ENCODE measurements at places on chromosomes 7 and 10.

- no peak for DNase-seq
- no peak overlapping the region for H3K4me3 ChIP-seq
- peak overlapping the region; percentile 1 for H3K27ac ChIP-seq
- H3K4me1 ChIP-seq = peaks cover 82% of the 10 kb centered on the region
- peaks cover 12% of the 10 kb centered on the region for H3K36me3 ChIP-seq
- no peaks in the 10 kb centered on the region for H3K27me3 ChIP-seq
Measured at GRCh38 chr7:77548206-77548605, 11.1 kb downstream of the PTPN12 start.

DNA sequence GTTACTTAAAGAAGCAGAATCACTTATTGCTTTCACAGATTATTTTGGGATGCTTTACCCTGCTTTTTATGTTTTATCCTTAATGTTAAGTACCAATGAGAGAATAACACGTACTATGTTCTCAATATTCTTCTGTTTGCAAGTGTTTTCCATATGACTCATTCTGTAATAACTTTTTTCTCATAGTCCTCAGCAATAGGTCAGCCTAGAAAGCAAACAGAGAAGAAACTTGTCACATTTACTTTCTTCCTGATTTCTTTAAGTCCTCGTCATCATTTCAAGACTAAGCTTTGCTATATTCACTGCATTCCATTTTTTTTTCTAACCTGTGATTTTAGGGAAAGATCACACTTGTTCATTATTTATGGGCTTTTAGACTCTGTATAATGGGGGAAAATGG lies 6.8 kb upstream of the AGR2 start:
- peak overlapping the region; percentile 70 for H3K27ac ChIP-seq
- peaks cover 13% of the 10 kb centered on the region for H3K4me1 ChIP-seq
- no peaks in the 10 kb centered on the region for H3K36me3 ChIP-seq
- H3K4me3 ChIP-seq = peak overlapping the region; percentile 7
- no peaks in the 10 kb centered on the region for H3K27me3 ChIP-seq

DNA sequence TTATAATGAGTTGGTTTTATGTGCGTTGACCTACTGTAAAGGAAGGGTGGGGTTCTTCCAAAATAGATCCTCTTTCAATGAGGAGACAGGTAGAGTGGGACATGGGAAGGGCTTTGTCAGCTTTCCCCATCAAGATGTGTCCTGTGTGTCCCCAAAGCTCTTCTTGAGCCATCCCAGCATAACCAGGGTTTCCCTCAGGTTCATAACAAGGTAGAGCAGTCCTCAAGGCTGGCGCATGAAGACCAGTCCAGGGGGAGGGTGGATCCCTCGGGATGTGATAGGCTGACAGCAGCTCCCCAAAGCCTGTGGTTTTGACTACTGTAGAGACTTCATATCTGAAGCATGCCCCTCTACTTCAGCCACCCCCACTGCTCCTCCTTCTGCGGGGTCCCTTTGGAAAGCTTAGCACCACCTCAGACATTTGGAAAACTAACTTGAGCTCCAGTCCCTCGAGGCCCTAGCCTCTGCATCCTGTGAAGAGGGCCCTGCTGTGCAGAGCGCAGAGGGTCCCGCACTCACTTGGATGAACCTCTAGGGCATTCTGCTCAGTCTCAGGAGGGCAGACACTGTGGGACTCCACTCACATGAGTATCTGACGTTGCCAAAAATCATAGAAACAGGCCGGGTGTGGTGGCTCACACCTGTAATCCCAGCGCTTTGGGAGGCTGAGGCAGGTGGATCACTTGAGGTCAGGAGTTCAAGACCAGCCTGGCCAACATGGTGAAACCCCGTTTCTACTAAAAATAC lies 1.1 kb upstream of the GIMAP8 start:
- H3K4me3 ChIP-seq = no peak overlapping the region
- peaks cover 27% of the 10 kb centered on the region for H3K27me3 ChIP-seq
- H3K36me3 ChIP-seq = no peaks in the 10 kb centered on the region
- no peak overlapping the region for H3K27ac ChIP-seq

GRCh38 chr10:98488669-98489430 lies 42.1 kb upstream of the HPS1 start:
- no peak overlapping the region for H3K4me3 ChIP-seq
- no peaks in the 10 kb centered on the region for H3K27me3 ChIP-seq
- peaks cover 55% of the 10 kb centered on the region for H3K4me1 ChIP-seq
- peak overlapping the region; percentile 29 for H3K27ac ChIP-seq
- H3K36me3 ChIP-seq = peaks cover 4% of the 10 kb centered on the region

- H3K4me3 ChIP-seq = no peak overlapping the region
- H3K27me3 ChIP-seq = peaks cover 15% of the 10 kb centered on the region
- DNase-seq = no peak
- H3K27ac ChIP-seq = no peak overlapping the region
- H3K4me1 ChIP-seq = no peaks in the 10 kb centered on the region
Measured at GRCh38 chr10:35690534-35690933, 48.4 kb upstream of the FZD8 start.

- H3K4me3 ChIP-seq = no peak overlapping the region
- no peaks in the 10 kb centered on the region for H3K36me3 ChIP-seq
- no peaks in the 10 kb centered on the region for H3K27me3 ChIP-seq
- peaks cover 34% of the 10 kb centered on the region for H3K4me1 ChIP-seq
- DNase-seq = no peak
Measured at GRCh38 chr10:77554996-77555397, 82.6 kb downstream of the KCNMA1 start.

DNA sequence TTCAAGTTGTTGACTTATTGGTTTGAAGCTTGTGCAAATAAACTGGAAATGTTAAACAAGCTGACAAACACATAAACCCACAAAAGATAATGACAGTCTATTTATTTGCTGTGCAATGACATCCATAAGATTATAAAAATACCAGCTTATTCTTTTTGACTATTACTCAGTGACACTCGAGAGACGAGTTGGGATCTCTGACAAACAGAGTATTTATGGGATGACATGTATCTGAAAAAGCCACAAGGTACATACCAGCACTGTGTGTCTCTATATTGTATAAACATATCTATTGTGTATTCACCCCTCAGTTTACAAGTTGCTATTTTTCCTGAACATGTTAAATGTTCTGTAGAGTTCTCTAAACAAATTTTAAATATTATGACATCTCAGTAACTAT lies 88.9 kb downstream of the CHRM2 start:
- peaks cover 71% of the 10 kb centered on the region for H3K4me1 ChIP-seq
- H3K4me3 ChIP-seq = no peak overlapping the region
- peak; percentile 31 for DNase-seq
- peaks cover 12% of the 10 kb centered on the region for H3K36me3 ChIP-seq
- no peaks in the 10 kb centered on the region for H3K27me3 ChIP-seq
- H3K27ac ChIP-seq = peak overlapping the region; percentile 88

- H3K4me3 ChIP-seq = peak overlapping the region; percentile 31
- H3K27me3 ChIP-seq = no peaks in the 10 kb centered on the region
- peaks cover 21% of the 10 kb centered on the region for H3K36me3 ChIP-seq
Measured at GRCh38 chr10:22624287-22624738, 90.1 kb downstream of the PIP4K2A start.

- no peak overlapping the region for H3K27ac ChIP-seq
- no peak for DNase-seq
- H3K27me3 ChIP-seq = no peaks in the 10 kb centered on the region
- H3K36me3 ChIP-seq = no peaks in the 10 kb centered on the region
- H3K4me3 ChIP-seq = no peak overlapping the region
- no peaks in the 10 kb centered on the region for H3K4me1 ChIP-seq
Measured at GRCh38 chr7:126210707-126211106, 1042.0 kb downstream of the GRM8 start.

- no peaks in the 10 kb centered on the region for H3K4me1 ChIP-seq
- no peaks in the 10 kb centered on the region for H3K36me3 ChIP-seq
- no peaks in the 10 kb centered on the region for H3K27me3 ChIP-seq
- no peak for DNase-seq
- no peak overlapping the region for H3K4me3 ChIP-seq
Measured at GRCh38 chr10:21141946-21142492, 244.9 kb upstream of the NEBL start.

DNA sequence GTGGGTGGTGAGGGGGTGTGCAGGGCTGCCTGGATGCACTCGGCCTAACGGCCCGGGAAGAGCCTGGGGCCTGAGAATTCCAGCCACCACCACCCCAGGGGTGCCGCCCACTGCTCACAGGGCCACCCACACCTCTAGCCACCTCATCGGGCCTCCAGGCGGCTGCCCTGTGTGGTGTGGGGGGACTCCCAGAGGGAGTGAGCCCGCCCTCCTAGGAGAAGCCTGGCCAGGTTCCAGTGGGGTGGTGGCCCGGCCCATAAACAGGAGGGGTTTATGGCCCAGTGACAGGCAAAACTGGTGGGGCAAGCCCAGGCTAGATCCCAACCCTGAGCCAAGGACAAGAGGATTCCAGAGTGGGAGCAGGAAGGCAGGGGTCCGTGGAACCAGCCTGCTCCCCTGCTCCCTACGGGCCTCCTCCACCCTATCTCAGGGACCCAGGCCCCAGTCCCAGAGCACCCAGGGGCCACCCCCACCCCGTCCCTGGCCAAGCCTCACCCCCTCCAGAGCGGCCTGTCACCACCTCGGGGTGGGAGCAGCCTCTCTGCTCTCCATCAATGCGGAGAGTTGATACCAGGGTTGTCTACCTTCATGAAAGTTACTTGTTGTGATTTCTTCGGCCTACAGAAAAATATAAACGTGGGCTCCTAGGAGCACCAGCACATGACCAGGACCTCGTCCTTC lies 20.2 kb upstream of the PDGFA start:
- H3K27me3 ChIP-seq = peaks cover 1% of the 10 kb centered on the region
- peak; percentile 69 for DNase-seq
- H3K36me3 ChIP-seq = no peaks in the 10 kb centered on the region
- no peak overlapping the region for H3K4me3 ChIP-seq

GRCh38 chr10:3478153-3478552 lies 305.6 kb upstream of the PITRM1 start:
- no peaks in the 10 kb centered on the region for H3K36me3 ChIP-seq
- no peak for DNase-seq
- no peak overlapping the region for H3K27ac ChIP-seq
- H3K27me3 ChIP-seq = peaks cover 7% of the 10 kb centered on the region
- H3K4me1 ChIP-seq = peaks cover 23% of the 10 kb centered on the region
- H3K4me3 ChIP-seq = no peak overlapping the region

DNA sequence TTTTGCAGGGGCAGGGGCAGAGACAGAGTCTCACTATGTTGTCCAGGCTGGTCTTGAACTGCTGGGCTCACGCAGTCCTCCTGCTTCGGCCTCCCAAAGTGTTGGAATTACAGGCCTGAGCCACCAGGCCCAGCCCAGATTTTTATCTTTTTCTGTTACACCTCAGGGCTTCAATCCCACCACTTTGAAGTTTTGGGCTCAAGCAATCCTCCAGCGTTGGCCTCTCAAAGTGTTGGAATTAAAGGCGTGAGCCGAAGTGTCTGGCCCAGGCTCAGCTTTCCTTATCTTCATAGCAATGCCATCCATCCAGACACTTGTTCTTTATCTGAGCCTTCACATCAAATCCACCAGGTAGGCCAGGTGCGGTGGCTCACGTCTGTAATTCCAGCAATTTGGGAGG lies 4.1 kb downstream of the TAF6 start:
- H3K4me1 ChIP-seq = peaks cover under 1% of the 10 kb centered on the region
- no peak for DNase-seq
- H3K4me3 ChIP-seq = no peak overlapping the region
- no peaks in the 10 kb centered on the region for H3K27me3 ChIP-seq
- H3K36me3 ChIP-seq = peaks cover 29% of the 10 kb centered on the region
- no peak overlapping the region for H3K27ac ChIP-seq

GRCh38 chr7:130912082-130912861 lies 178.3 kb upstream of the KLF14 start:
- H3K27me3 ChIP-seq = peaks cover 35% of the 10 kb centered on the region
- peak; percentile 84 for DNase-seq
- H3K27ac ChIP-seq = peak overlapping the region; percentile 94
- H3K4me1 ChIP-seq = peaks cover 67% of the 10 kb centered on the region
- peak overlapping the region; percentile 99 for H3K4me3 ChIP-seq

GRCh38 chr10:85609509-85609908 lies 757.1 kb downstream of the GRID1 start:
- peaks cover 4% of the 10 kb centered on the region for H3K36me3 ChIP-seq
- no peak overlapping the region for H3K4me3 ChIP-seq
- no peak for DNase-seq
- no peak overlapping the region for H3K27ac ChIP-seq

- H3K27me3 ChIP-seq = peaks cover 29% of the 10 kb centered on the region
- H3K27ac ChIP-seq = no peak overlapping the region
- peaks cover 36% of the 10 kb centered on the region for H3K4me1 ChIP-seq
- H3K4me3 ChIP-seq = peak overlapping the region; percentile 83
Measured at GRCh38 chr10:118568327-118568848, 27.1 kb downstream of the PRLHR start.

DNA sequence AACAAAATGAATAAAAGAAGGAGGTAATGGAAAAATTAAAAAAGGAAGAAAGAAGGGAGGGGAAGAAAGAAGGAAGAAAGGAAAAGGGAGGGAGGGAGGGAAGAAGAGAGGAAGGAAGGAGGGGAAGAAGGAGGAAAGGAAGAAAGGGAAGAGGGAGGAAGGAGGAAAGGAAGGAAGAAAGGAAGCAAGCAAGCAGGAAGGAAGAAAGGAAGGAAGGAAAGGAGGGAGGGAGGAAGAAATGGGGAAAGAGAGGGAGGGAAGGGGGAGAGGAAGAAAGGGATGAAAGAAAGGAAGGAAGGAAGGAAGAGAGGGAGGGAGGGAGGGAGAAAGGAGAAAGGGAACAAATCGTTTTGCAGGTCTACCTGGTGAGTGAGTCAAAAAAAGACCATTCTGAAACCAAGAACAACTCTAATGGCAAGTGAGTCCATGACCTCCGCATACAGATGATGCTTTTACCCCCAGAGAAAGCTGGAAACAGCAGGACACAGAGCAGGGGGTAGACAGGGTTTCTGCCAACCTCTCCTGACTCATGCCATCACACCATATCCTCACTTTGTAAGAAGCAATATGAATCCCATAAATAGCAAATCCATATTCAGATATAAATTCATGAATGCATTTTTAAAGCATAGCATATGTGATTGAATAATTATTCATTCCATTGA lies 1112.9 kb upstream of the AUTS2 start:
- H3K27me3 ChIP-seq = no peaks in the 10 kb centered on the region
- no peak overlapping the region for H3K4me3 ChIP-seq
- no peaks in the 10 kb centered on the region for H3K36me3 ChIP-seq
- no peaks in the 10 kb centered on the region for H3K4me1 ChIP-seq
- no peak for DNase-seq

DNA sequence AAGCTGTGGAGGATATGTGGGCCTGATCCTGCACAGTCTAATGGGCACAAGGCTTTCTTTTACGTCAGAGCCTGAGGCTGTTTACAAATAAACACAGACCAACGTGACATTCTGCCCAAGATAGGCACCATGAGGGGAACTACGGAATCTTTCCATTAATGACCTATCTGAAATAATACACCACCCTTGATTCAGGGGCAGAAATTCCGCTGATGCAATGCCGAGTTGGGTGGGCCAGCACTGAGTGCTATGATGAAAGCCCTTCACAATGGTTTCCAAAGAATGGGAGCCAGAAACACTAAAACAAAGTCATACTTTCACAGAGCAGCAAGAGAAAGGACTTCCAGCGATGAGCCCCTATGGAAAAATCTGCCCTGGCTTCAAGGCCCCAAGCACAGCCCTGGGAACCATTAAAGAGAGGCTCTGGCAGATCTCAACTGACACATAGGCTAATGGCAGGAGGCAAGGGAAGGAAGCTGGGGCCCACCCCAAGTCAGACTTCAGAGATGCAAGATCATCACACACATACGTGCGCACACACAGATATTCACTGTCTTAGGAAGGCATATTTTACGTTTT lies 72.2 kb upstream of the DLX6 start:
- no peaks in the 10 kb centered on the region for H3K4me1 ChIP-seq
- H3K27me3 ChIP-seq = 0 out of 2 replicates have a peak, but pooled peaks cover 2% of the 10 kb centered on the region
- no peaks in the 10 kb centered on the region for H3K36me3 ChIP-seq
- DNase-seq = no peak
- H3K27ac ChIP-seq = no peak overlapping the region
- no peak overlapping the region for H3K4me3 ChIP-seq

Measured in HFFc6 (cell line).